Right renal pelvis (tissue), 4 donors: ENCODE measurements at places on chromosomes 12 and 14. TPM values are rescaled to one million over a fixed set of nuclear protein-coding genes. Genes with fewer than 3 reads are reported as not detected.

- DNase-seq: no peak
Observed at GRCh38 chr12:114656906-114657596, 26.9 kb downstream of the TBX3 start.

DNA sequence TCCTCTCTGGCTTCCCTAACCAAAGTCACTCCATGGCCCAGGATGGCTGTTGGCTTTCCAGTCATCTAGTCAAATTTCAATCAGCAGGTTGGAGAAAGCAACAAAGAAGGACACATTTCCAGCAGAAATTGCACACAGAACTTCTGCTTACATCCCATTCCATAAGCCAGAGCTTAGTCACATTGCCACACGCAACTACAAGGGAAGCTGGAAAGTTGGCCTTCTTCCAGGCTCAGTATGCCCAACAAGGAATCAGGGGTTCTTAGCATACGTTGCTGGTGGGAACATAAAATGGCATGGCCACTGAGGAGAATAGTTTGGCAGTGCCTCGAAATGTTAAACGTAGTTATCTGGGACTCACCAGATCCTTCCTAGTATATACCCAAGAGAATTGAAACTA is 9.3 kb upstream of the APPL2 start:
- no peak for DNase-seq

The KRT71 gene
- not detected for polyA plus RNA-seq

GRCh38 chr14:32077081-32078022 is at the start of gene ARHGAP5:
ARHGAP5 (plus strand) TSS chr14:32077304; CDS start chr14:32090670, 13,366 bp downstream.
- peak; percentile 76 for DNase-seq

The PTPRB gene
- 20.6 TPM for polyA plus RNA-seq

DNA sequence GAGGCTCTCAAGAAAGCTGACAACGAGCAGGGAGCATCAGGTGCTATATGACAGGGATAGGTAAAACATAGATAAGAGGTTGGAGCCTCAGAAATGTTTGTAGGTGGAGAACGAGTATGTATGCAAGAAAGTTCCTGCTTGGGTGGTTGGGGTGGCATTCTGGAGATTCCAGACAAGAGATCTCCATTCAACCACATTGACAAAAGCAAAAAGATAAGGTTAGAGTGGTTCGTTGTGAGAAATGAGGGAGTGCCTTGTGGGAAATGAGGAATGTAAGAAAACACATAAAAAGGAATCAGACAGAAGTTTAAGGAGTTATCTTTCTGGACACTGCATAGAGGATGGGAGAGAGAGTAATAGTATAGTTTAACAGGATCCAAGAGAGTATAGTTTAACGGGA is 290.3 kb downstream of the DPF3 start:
- no peak for DNase-seq

The TCL1B gene
- polyA plus RNA-seq: 0.43 TPM

The KRT82 gene
- polyA plus RNA-seq: not detected

GRCh38 chr14:22265319-22266141 is 323.5 kb downstream of the DAD1 start:
- DNase-seq: no peak

The BIN2 gene
- 5.1 TPM for polyA plus RNA-seq

- DNase-seq: no peak
Observed at GRCh38 chr12:105227879-105228278, 8.1 kb downstream of the APPL2 start.

- no peak for DNase-seq
Observed at GRCh38 chr12:38926501-38926900, 21.1 kb upstream of the CPNE8 start.

DNA sequence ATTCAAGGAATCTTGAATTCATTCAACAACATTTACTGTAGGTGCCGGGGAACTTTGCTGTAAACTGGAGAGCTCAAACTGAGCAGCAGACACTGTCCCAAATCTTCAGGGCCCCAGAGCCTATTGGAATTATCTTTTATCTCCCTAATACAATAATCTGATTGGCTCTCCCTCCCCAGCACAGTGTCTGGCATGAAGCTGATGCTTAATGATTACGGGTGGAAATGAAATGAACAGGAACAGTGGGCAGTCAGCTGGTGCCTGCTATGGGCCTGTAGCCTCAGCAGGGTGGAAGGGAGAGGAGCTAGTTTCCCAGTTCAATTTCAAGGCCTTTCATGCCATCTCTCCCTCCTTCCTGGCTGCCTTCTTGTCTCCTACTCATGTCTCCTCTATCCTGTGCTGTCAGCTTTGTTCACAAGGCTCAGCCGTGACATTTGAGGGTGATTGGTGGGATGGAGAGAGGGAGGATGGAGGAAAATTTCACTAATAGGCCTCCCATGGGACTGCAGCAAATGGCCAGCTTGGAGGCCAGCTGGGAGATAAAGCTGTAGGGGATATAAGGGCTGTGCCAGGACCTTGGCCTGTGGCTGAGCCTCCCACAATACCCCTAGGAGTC is 4.3 kb upstream of the RAPGEF3 start:
- DNase-seq: no peak

GRCh38 chr14:35666429-35667043 is 132.6 kb downstream of the INSM2 start:
- no peak for DNase-seq

The KRT2 gene
- not detected for polyA plus RNA-seq

- no peak for DNase-seq
Observed at GRCh38 chr12:22551624-22552023, 7.3 kb upstream of the C2CD5 start.

The MYBPC1 gene
- 0.03 TPM for polyA plus RNA-seq

GRCh38 chr12:25058658-25059058 is 109.8 kb upstream of the BCAT1 start:
- DNase-seq: no peak

GRCh38 chr14:56995010-56995409 is 184.7 kb upstream of the OTX2 start:
- no peak for DNase-seq

GRCh38 chr12:67853204-67853603 is 136.0 kb upstream of the IFNG-AS1 start:
- DNase-seq: no peak

DNA sequence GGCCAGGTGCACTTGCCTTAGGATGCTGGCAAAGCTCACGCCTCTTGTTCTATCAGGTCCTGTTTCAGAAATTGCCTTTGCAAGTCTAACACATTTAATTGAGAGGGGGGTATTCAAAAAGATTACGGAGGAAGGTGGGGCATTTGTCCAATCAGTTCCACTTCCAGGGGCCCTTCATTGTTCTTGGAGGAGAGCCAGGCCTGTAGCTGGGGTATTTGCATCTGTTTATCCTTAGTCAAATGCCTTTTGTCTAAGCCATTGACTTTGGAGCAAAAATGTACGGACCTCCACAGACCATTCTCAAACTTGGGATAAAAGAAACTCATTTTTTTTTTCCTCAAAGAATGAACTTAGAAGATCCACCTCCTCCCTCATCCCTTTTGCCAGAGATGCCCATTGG is 582.0 kb downstream of the BCL11B start:
- no peak for DNase-seq

- no peak for DNase-seq
Observed at GRCh38 chr12:109625131-109625559, 51.6 kb downstream of the MVK start.

The TTC5 gene
- polyA plus RNA-seq: 27.5 TPM

GRCh38 chr12:19533567-19533966 is 94.3 kb downstream of the AEBP2 start:
- no peak for DNase-seq

DNA sequence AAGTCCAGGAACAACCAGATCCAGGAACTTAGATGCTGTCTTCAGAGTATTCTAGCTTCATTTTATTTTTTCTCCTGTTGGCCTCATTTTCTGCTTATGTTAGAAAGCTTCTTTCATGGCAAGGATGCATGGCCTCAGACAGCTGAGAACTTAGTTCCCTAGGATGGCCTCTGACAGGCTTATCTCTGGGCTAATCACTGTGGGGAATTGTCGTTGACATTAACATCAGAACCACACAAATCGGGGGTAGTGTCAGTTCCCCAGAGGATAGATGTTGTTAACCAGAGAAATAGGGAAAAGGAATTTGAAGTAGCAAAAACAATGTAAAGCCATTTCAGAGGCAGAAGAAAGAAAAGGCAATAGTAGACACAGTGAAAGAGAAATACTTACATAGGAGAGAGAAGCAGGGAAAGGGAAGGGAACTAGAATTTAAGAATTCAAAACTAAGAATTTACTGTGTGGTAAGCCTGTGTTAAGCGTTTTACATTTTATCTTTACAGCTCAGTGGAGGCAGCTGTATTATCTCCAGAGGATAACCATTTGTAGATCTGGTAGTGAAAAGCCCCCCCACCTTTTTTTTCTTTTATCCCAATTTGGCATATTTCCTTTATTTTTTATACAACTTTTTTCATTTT is 21.8 kb downstream of the FUT8 start:
- no peak for DNase-seq

DNA sequence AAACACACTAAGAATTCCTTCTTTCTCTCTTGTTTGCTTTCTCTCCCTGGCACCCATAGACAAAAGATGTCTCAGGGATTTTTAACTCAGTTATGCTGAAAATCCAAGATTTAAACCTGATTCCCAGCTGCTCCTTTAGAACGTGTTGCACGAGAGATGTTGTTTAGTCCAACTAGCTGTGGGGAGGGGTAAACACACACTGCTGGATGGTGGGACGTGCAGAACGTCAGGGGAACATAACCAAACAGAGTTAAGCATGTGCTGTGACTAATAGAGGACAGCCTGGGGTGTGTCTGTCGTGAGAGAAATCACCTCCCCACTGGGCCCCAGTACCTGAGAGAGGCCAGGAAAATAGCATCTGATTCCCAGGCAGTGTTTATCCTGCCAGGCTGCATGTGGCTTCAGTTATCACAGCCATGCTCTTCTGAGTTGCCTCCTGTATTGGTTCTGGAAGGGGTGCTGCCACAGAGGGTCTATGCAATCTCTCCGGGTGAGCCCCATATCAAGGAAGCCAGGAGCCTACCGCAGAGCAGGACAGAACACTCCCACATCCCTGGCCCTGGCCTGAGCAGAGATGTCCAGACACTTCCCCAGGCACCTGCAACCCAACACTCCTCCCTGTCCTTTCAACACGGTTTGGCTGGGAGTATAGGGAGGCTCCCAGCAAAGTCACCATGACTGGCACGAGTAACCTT is 112.7 kb upstream of the EGLN3 start:
- no peak for DNase-seq
